ENCODE measurements at places on chromosomes 7 and 10.

DNA sequence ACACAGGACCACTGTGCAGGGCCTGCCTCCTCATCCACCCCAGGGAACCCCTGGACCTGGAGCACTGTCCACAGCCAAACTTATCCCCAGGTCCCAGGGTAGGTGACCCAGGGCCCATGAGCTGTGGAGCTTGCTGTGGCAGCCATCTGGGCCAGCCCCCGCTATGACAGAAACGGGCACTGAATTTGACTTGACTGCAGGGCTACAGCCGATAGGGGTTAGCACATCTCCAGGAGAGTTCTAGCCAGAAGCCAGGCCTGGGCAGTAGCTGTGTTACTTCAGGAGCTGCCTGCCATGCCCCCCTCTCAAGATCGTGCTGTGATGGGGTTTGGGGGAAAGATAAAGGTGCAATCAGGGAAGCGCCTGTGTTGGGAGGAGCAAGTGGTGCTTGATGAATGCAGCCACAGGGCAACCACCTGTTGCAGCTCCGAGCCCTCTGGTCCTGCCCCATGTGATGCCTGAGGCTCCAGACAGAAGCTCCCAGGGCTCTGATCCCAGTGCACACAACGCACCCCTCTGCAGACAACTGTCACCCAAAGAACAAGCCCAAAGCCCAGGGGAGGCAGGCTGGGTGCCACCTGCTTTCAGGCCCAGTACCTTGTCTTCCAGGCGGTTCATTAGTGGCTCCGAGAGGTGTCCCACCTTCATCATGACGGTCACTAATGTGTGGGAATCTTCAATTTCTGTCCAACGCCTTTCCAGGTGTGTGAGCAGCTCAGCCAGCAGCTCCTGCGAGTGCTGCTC, 6.5 kb downstream of the TBRG4 start:
- no peak for DNase-seq

- peak; percentile 23 for DNase-seq
These were observed 62.5 kb upstream of the TOMM7 start for GRCh38 chr7:22884911-22885788.

GRCh38 chr10:26448292-26448691, 10.2 kb downstream of the APBB1IP start:
- DNase-seq, result no peak

DNA sequence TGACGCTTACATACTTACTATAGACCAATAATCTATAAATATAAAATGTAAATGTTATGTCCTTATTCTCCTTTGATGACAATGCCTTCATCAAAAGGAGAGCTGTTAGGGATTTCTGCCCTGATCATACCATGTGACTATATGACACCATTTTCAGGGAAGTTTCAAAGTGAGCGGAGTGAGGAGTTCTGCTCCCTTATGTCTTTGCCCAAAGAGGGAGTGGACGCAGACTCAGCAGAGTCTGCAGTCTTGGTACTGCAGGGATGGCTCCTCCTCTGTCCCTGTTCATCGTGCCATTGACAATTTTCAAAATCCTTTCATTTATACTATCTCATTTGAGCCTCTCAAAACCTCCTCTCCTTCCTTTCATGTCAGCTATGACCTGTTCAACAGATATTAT, 27.9 kb downstream of the HYAL4 start:
- DNase-seq, result no peak

- no peak for DNase-seq
These were observed 29.5 kb downstream of the CARD11 start for GRCh38 chr7:3013975-3014792.

GRCh38 chr7:157442993-157443831, 106.4 kb downstream of the DNAJB6 start:
- no peak for DNase-seq

DNA sequence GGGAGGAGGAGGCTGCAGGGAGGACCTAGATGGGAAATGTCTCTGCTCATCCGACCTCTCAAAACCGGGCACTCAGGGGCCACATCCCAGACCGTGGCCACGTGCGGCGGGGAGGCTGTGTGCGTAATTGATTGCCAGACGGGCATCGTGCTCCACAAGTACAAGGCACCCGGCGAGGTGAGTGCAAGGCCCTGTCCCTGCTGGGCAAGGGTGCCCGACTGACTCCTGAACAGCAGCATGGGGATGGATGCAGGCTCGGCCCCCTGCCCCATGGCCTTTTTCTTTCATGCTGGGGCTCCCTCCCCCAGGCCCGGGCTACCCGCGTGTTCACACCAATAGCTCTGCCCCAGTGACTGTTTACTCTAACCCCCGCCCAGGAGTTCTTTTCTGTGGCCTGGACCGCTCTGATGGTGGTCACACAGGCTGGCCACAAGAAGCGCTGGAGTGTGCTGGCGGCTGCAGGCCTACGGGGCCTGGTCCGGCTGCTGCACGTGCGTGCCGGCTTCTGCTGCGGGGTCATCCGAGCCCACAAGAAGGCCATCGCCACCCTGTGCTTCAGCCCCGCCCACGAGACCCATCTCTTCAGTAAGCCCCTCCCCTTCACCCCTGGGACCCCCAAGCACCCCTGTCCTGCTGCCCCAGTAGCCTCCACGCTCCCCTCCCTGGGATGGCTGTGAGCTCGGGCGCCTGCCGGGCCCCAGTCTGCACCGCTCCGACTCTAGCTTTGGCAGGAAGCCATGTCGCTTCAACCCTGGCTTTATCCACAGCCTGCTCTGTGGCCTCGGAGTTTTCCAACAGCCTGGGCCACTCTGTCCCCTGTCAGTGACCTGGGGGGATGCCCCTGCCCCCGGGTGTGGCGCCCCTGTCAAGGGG, 3.9 kb downstream of the LRWD1 start:
- DNase-seq, result no peak

- DNase-seq, result no peak
These were observed 9.9 kb downstream of the RP9 start for GRCh38 chr7:33099154-33099940.

- no peak for DNase-seq
These were observed 298.6 kb downstream of the TFEC start for GRCh38 chr7:115731796-115732471.
